ENCODE measurements at places on chromosomes 4 and X. TPM values are rescaled to one million over a fixed set of nuclear protein-coding genes. Genes with fewer than 3 reads are reported as not detected.

TCEAL5 gene
- not detected for total RNA-seq

DNA sequence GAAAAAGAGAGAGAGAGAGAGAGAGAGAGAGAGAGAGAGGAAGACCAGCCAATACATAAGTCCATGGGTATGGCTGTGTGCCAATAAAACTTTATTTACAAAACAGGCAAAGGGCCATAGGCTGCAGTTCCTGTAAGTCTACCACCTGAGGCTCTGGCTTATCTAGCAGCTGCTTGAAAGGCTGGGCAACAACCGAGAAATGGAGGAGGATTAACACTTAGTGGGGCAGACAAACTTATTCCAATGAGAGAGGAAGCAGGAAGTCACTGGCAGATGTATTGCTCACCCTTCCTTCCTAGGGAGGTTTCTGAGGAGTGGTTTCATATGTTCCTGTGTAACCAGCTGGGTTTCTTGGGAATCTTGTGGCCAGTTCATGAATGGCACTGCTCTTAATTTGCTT lies 4.7 kb upstream of the GPR143 start:
- peaks cover 26% of the 10 kb centered on the region for H3K27me3 ChIP-seq
- no peak for DNase-seq
- no peak overlapping the region for H3K4me3 ChIP-seq
- no peaks in the 10 kb centered on the region for H3K36me3 ChIP-seq

RBM46 gene
- total RNA-seq, result not detected

DNA sequence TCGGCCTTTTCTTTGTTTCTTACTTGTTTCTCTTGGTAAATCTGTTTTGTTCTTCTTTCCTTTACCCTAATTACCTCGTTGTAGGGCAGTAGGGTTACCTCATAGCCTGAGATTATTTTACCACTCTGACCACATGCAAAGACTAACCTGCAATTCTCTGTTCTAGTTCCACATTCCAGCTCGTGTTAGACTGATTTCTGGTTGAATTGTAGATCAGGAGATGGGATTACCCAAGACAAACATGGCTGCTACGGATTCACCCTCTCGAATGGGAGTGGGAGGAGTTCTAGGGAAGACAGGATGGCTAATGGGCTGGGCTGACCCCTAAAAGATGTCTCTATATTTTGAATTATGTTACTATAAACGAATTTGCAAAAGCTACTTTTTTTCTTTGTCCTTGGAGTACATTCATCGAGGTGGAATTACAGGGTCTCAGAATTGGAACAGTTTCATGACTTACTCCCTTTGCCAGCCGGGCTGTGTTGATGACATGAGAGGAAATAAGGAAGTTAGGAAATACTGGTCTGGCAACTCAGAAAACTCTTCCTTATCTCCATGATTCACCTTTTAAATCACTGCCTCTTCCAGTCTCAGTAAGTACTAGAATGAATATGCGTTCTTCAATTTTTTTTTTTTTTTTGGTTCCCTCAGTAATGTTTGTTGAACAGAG lies 36.7 kb upstream of the FBXW7 start:
- no peak for DNase-seq
- H3K36me3 ChIP-seq, result no peaks in the 10 kb centered on the region
- no peaks in the 10 kb centered on the region for H3K4me1 ChIP-seq
- no peak overlapping the region for H3K27ac ChIP-seq

AR gene
- 0.04 TPM for total RNA-seq

ITM2A gene
- total RNA-seq, result 57.4 TPM

GRCh38 chr4:147755561-147756295 lies 23.8 kb downstream of the ARHGAP10 start:
- no peak for DNase-seq
- peaks cover 18% of the 10 kb centered on the region for H3K27me3 ChIP-seq
- no peak overlapping the region for H3K27ac ChIP-seq
- no peaks in the 10 kb centered on the region for H3K36me3 ChIP-seq
- H3K4me3 ChIP-seq, result no peak overlapping the region

SYTL4 gene
- total RNA-seq, result 0.87 TPM

GRCh38 chr4:85029453-85029852 lies 63.0 kb upstream of the WDFY3 start:
- no peak for DNase-seq
- H3K36me3 ChIP-seq, result no peaks in the 10 kb centered on the region
- H3K27me3 ChIP-seq, result no peaks in the 10 kb centered on the region
- no peaks in the 10 kb centered on the region for H3K4me1 ChIP-seq
- no peak overlapping the region for H3K27ac ChIP-seq
- H3K4me3 ChIP-seq, result no peak overlapping the region

SERTM2 gene
- total RNA-seq, result not detected
